ENCODE measurements at places on chromosomes 16 and 17. TPM values are rescaled to one million over a fixed set of nuclear protein-coding genes. Genes with fewer than 3 reads are reported as not detected.

GRCh38 chr16:87538160-87538559 lies 45.3 kb upstream of the ZCCHC14 start:
- no peak for DNase-seq

GRCh38 chr16:27301236-27301861 lies 12.4 kb upstream of the IL4R start:
- no peak for DNase-seq

GRCh38 chr16:67206838-67207248 lies 7.9 kb downstream of the ELMO3 start:
- DNase-seq = no peak

GRCh38 chr16:55261301-55261700 lies 62.7 kb upstream of the IRX6 start:
- DNase-seq = no peak

DNA sequence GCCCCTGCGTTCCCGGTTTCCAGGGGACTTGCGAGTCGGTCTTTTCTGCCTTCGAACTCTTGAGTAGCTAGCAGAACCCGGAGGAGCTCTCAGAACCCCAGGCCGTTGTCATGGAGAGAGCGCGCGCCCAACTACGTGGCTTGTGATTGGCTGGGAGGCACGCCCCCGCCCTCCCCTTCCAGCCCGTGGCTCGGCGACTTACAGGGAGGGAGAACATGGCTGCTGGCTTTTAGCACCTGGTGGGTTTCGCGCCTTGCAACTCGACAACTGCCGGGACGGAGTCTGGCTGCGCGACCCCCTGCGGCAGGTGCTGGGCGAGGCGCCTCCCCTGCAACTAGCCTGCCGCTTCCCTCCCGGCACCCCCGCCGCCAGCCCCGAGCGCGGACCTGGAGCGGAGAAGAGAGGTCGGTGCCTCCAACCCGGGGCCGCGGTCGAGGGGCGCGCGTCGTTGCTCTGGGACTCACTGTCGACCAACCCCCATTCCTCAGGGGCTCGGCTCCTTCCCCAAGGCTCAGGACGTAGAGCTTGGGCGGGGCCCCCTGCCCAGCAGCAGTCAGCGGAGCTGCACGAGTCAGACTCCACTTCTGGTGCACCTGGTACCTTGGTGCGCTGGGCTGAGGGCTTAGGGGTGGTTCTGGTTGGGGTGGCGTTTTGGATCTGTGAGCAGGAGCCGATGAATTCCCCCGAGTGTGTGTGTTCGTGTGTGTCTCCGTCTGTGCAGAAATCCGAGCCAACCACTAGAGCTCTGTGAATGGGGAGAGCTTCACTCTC lies 9.0 kb upstream of the ZFP90 start:
- DNase-seq = peak; percentile 94

DNA sequence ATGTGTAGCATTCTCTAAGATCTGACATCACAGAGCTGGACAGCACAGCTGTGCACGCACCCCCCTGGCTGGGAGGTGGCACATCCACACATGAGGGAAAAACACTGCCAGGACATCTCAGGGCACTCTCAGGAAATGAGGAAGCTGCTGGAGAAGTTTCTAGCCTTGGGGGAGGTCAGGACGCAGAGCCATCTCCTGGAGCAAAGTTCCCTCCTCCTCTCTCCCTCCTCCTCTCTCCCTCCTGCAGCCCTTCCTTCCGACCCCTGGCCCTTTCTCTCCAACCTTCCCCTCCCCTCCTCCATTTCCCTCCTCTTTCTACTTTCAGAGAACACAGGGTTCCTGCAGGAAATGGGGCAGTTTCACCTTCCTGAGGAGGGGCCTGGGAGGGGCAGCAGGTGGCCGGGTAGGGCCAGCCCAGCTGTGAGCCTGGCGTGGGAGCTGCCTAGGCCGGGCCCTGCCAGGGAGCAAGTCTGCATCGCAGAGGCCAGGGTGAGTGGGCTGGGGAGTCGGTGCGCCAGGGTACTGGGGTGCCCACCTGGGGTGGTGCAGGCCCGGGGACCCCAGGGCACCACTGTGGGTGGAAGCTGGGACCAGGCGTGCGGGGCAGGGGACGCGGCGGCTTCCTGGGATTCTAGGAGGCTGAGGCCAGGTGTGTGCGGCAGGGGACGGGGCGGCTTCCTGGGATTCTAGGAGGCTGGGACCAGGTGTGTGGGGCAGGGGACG lies at the start of gene DPEP1:
DPEP1 (plus strand) TSS at position 412 of the 723 bp plus-strand sequence. CDS start 16,769 bp downstream, outside the sequence.
- no peak for DNase-seq

DNA sequence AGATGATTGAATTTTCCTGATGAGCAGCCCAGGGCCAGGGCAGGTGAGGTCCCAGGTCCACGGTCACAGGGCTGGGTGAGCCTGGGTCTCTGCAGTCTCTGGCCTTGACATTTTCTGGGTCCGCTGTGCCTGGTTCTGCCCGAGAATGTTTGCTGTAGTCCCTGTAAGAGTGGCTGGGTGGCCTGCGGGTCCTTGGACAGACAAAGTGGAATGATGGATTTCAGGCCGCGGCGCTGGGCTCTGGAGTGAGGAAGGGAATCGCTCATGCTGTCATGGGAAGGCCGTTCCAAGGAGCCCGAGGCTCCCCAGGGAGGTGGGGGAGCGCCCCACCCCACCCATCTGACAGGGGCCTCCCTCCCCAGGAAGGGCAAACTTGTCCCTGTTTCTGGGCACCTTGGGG lies 153.5 kb upstream of the CIBAR2 start:
- DNase-seq = no peak

- no peak for DNase-seq
Observed at GRCh38 chr16:9232102-9232770, 140.8 kb downstream of the HAPSTR1 start.

GRCh38 chr16:11319529-11320146 lies 25.6 kb upstream of the RMI2 start:
- DNase-seq = no peak

DNA sequence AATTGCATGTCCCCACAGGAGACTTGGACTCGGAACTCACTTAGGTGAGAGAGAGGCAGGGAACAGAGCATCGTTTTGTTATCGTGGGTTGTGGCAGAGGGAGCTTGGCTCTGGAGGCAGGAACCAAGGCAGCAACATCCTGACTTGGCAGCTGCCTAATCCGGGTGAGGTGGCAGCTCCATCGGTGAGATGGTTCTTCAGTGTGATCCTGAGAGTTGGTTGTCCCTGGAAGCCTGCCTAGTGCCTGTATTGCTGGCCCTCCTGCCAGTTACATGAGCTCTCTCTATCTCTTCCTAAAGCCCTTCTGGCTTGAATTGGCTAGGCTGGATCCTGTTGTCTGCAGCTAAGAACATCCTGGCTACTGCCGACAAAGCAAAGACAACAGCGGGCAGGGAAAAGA lies 19.9 kb upstream of the SEC14L1 start:
- no peak for DNase-seq

DNA sequence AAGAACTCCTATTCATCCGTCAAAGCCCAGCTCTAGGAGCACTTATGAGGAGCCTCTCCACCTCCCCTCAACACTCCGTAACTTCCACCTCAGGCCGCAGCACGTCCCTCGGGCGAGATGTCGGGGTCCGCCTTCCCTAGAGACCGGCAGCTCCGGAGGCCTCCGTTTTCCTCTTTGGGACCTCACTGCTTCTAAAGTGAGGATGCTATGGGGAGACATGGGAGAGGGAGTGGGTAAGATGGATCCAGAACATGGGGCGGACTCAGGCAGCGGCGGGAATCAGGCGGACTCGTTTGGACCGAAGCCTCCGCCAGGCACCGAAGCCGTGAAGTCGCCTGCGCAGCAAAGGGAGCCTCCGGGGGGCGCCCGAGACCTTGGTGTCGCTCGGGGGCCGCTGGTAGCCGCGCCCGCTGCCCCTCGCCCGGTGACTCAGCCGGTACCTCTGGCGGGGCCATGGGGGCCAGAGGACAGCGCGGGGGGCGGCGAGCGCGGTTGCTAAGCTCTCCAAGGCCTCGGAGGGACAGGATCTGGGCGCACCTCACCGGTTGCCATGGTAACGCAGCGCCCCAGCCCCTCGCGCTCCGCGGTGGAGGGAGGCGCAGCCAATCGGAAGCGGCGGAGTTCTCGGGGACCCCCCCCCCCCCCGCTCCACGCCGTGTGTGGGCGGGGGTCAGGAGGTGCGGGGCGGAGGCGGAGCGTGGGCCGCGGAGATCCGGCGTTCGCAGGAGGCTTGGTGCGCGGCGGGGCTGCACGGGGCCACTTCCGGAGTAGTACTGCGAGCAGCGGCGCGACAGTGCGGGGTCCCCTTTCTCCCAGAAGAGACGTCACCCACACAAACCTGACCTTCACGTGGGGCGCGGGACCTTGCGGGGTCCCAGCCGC lies 1.3 kb upstream of the HIC1 start:
- peak; percentile 91 for DNase-seq

GRCh38 chr17:62162898-62163297 lies 97.8 kb upstream of the MED13 start:
- no peak for DNase-seq

DNA sequence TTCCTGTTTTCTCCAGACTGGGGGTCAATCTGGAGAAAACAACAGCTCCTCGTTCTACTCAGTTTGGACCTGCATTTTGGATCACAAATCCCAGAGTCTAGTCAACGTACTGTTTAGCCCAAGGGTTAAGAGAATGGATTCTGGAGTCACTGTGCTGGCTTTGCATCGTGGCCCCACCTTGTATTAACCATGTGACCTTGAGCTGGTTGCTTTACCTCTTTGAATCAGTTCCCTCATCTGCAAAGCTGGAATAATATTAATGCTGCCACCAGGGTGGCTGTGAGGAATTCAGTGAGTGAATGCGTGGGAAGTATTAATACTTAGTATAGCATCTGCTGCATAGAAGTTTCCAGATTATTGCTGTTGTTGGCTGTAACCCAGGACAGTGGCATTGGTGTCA lies 11.3 kb upstream of the DHRS7C start:
- DNase-seq = no peak

- DNase-seq = no peak
Observed at GRCh38 chr16:85982563-85982939, 83.6 kb downstream of the IRF8 start.

DNA sequence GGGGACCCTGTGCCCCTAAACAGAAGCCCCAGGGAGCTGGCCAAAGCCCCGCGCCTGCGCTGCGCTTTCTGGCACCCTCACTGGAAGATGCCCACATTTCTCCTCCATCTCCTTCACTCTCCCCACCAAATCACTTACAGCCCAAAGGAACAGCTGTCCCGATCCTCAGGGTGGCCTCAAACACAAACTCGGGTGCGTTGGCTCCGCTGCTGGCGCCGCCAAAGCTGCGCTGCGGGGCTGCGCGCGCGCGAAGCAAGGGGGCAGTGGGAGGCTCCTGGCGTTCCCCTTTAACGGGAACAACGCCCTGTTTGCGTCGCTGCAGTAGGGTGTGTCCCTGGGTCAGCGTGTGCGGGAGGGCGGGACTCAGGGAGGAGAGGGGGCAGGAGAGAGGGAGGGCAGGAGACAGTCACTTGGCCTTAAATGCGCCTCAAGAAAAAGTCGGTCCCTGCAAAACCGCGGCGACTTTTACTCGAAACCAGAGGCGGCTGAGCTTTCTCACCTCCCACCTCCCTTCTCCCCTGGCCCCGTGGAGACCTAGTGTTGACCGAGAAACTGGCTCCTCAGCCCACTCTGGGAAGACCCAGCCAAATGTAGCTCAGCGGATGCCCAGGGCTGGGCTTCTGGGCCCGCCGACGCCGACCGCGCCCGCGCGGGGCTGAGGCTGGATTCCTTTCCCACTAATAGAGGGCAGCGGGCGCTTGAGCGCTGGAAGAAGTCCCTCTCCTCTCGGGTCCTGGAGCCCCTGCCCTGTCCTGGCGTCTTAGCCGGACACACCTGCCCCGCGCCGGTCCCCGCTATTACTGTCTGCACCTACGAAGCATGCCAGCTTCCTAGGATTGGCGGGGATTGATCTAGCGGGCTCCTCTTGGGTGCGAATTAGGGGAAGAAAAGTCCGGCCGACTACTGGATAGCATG lies 2.6 kb downstream of the PMP22 start:
- peak; percentile 88 for DNase-seq

GRCh38 chr17:64537488-64537887 lies 30.7 kb downstream of the CEP95 start:
- DNase-seq = no peak

- no peak for DNase-seq
Observed at GRCh38 chr16:53678756-53679343, 24.8 kb downstream of the RPGRIP1L start.

GRCh38 chr17:56358651-56359050 lies 205.4 kb downstream of the ANKFN1 start:
- no peak for DNase-seq

DNA sequence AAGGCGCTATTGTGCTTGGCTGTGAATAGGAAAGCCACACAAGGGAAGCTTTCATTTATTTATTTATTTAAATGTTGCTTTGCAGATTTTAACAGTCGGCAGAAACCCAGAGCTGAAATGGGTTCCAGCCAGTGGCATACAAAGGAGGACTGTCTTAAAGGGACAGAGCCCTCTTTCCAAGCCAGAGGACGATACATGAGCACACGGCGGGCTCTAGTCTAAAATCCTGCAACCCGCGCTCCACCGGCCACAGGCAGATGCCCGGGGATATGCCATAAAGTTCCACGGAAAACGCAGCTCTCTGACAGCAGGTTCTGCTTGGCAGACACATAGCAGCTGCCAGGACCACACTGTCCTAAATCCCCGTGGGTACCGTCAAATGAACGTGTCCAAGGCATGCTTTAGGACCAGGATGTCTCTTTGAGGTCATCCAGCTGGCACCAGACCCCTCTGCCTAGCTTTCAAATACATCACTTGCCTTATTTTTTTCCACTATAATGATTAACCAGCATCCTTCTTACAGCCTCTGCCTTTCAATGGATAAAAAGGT lies 64.6 kb downstream of the CYTH1 start:
- DNase-seq = no peak

DNA sequence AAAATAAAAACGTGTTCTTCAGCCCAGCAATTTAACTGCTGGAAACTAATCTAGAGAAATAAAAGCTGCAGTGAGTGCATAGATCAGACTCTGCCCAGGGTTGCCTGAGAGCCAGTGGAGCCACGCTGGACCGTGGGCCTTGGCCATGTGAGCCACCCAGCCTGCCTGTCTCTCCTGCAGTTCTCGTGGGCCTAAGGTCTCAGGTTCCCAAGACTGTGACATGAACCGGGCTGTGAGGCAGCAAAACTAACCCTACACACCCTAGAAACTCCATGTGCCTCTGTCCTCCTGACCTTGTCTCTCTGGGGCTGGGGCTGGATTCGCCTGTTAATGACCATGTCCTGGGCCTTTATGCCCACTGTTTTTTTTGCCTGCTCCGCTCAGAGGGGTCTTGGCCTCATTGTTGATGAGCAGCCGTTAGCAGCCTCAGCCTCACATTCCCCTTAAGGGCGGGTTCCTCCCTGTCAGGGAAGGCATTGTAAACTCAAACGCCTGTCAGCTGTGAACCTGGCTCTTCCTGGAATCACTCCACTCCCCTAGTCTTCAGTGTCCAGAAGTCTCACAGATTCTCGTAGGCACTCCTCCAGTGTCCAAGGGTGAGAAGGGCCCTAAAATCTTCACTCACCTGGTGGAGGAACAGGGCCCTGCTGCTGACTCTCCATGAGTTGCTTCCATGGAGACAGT lies 16.9 kb downstream of the C16orf90 start:
- no peak for DNase-seq

Gene MT1A
- not detected for total RNA-seq

Gene IL4R
- 34.5 TPM for total RNA-seq

Gene SYNGR3
- 0.91 TPM for total RNA-seq

Gene PHOSPHO1
- not detected for total RNA-seq

Gene OTOP2
- not detected for total RNA-seq

Gene CCR7
- total RNA-seq = 0.21 TPM

Gene AGRP
- total RNA-seq = not detected

Gene PIRT
- total RNA-seq = not detected

Gene CDH1
- 0.21 TPM for total RNA-seq

Gene DNAJC7
- total RNA-seq = 92.8 TPM

Gene KRTAP1-3
- total RNA-seq = not detected

Gene TNFRSF17
- not detected for total RNA-seq

Gene HBQ1
- not detected for total RNA-seq
